ENCODE measurements at places on chromosomes 5 and 9.

DNA sequence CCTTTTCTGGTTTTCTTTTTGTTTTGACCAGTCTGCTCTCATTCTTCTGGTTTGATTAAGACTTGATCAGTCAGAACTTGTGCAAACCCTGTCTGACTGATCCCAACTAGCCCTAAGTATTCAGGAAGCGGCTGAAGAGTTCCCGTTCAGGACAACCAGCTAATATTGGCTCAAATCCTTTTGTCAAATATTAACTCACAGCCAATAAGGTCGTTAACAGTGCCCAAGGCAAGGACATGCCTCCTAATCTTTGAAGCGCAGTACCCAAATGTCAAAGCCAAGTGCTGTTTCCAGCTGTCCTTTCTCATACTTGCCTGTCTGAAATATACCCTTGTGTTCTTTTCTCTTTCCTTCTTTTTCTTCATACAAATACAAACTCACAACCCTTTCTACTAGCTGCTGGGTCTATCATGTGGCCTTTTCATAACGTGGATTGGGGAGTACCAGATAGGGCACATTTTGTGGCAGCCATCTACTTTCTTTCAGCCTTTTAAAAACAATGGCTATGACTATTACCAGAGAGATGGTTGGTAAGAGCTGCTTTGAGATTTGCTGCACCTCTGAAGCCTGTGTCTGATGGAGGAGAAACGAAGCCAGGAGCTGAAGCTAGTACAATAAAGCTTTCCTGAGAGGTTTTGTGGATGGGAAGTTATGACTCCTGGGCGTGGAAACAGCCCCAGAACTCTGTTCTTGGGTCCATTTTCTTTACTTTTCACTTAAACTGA, 266.4 kb upstream of the ZNF608 start:
- DNase-seq = no peak

- DNase-seq = no peak
Observed at GRCh38 chr9:128457207-128457606, 1.4 kb downstream of the ODF2 start.

DNA sequence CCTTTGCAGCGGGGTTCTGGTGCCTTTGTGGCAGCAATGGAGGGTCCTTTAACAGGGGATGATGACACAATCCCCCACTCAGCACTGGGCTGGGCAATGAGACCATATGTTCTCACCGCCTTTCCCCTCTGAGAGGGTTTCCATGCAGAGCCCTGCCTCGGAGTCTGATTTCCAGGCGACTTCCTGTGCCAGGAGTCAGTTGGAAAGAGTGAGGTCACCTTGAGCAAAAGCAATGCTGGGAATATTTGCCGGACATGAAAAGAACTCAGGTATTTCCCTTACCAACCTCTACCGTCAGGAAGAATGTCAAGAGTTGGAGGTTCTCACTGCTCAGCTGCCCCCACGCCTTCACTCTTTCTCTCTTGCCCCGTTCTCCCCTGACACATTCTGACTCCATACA, 284.2 kb upstream of the IRX1 start:
- no peak for DNase-seq

GRCh38 chr5:37665272-37665671, 174.6 kb downstream of the GDNF start:
- no peak for DNase-seq

DNA sequence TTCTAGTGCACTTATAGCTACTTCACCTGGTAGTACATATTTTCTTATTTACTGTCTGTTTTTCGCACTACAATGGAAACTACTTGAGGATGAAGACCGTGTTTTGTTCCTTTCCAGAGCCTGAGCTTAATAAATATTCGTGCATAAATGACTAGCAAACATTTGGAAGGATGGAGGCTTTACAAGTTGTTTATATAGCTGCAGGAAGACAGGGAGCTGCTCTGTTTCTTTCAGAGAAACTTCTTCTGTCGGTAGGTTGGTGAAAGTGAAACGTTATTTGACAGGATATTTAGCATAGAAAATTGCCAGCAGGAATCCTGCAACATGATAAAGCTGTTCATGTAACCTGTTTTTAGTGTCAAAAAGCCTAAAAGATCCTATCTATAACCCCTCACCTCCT, 210.6 kb downstream of the PCSK5 start:
- DNase-seq = no peak

DNA sequence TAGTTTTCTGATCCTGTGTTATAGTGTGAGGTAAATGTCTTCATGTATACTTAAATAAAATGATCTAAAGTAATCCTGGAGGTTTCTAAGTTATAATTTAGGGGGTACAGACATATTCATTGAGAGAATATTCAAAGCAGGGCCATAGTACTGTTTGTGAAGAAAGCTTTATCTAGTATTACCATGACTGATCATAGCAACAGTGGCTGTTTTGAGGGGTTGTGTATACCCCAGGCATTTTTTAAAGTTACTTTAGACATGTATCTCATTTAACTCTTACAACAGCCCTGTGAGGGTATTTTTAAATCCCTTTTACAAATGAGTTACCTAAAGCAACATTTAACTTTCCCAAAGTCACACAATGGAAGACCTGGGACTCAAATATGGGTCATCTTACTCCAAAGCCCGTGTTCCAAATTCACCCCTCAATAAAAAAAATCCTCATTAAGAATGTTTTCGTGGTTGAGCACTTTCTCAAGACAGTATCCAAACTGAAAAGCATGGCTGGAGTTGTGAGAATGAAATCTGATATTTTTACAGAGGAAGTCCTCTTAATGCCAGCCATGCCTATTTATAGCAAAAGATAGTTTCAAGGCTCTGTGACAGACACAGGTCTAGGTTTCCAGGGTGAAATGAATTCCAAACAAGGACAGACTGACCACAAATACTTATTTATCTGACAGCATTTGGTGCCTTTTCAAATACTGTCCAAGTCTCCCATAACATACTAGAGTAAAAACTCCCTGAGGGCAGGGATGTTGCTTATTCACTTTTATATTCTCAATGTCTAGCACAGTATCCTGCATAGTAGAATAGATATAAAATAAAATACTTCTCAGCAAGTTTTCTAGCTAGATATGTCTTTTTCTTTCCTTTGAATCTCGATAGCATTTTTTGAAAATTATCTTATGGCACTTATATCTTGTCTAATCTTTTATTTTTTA, 10.4 kb downstream of the STOM start:
- DNase-seq = no peak

GRCh38 chr5:177611446-177612214, 11.7 kb downstream of the B4GALT7 start:
- DNase-seq = no peak

DNA sequence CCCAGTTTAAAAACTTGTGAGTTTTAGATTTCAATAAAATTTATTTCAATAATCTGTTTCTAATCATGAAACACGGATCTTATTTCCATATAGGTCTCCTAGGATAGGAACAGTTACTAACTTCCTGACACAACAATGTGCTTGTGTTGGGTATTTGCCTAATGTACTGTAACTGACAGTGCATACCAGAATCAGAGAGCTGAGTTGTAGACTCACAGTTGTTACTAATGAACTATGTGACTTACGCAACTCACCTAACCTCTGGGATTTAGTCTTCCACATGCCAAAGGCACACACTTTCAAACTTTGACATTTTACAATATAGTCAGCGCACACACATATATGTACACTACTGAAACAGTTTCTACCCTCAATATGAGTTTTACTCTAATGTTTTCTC, 77.7 kb downstream of the HOMER1 start:
- DNase-seq = no peak

DNA sequence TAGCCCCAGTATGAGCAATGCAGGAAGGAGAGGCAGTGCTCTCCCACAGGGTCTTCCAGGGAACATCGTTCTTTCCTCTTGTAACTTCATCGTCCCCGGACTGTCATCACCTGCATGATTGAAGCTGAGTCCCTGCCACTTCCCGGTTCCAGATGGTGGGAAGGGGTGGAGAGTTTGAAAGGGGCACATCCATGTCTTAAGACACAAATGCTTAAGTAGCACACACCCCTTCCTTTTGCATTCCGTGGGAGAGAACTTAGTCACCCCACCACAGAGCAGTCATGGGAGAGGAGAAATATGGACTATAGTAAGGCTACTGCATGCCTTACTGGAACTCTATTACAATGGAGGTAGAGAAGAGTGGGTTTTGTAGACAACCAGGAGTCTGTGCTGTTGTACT, 165.3 kb upstream of the GAS1 start:
- no peak for DNase-seq

DNA sequence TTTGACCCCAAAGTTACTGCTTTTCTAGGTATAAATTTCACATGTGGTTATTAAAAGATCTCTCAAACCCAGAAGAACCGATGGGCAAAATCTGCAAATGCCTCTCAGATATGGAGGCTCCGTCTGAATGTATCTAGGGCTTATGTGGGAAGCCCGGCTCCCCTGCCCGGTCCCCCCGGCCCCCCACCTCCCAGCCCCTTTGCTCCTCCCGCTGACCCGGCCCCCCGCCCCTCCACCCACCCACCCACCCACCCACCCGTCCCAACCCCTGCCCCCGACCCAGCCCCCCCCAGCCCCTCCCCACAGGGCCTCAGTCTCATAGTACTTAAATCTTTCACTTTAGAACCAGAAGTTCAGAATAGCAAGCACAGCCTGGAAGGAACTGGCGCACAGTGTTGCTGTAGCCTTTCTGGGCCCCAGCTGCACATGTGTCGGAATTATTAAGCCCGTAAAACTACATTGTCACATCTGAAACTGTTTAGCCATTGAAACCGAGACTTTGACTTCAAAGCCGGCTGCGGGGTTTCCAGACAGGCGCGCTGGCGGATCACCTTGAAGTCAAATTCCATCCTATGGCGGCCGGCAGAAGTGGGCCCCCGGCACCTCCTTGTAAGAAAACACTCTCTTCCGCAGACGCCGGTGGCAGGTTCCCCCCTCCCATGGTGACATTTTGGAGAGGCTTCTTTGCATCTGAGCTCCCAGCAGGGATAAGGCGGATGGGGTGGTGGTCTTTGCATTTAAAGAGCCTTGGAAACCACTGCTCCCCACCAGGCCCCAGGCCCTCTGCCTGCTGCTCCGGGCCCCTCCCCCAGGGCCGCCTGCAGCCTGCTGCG, 12.8 kb downstream of the NKD2 start:
- no peak for DNase-seq

DNA sequence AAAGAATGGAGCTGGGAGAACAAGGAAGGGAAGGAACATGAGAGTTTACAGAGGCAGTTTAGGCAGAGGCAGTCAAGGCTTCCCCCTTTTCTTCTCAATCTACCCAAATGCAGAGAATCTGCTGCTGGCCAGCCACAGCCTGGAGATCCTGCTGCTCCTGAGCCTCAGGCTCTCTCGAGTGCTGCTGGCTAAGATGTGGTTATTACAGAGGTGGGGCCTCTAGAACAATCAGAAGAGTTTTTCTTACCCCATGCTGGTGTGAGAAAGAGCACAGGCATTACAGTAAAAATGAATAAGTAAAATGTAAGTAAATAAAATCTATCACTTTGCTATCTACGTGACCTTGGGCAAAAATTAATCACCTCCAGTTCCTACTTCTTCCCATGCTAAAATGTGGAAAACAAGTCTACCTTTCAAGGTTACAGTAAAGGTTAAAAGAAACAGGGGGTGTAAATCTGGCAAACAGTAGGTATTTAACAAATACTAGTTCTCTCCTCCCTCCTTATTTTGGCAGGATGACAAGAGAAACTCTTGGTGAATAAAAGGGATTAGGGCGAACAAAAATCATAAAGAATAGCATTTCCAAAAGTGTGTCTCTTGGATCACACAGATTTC, 31.1 kb downstream of the FBXW11 start:
- no peak for DNase-seq

Measured in stimulated activated CD8-positive, alpha-beta memory T cell treated with anti-CD3 and anti-CD28 coated beads, Interleukin-2, amount 100 ng/mL, for 1 hour (primary cell).